Kidney (tissue), 22 donors: ENCODE measurements at places on chromosomes 2 and 18.

DNA sequence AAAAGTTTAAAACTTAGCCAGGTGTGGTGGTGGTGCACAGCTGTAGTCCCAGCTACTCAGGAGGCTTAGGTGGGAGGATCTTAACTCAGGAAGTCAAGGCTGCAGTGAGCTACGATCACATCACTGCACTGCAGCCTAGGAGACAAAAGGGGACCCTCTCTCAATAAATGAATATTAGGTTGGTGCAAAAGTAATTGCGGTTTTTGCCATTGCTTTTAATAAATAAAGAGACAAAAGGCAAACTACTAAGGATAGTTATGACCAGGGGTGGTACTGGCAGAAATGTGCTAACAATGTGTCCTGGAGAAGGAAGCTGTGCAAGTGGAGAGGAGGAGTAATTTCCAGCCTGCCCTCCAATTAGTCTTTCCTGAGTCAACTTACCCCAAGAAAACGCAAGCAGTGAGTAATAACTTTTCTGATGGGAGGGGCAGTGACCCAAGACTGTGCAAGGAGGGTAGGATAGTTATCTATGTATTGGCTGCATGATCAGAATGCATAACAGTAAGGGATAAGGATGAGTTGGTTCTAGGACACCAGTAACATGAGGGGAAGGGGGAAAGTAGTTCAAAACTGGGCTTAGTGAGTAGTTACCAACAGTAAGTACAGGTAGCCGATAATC lies 1.5 kb downstream of the EXOC6B start:
- DNase-seq = no peak

- DNase-seq = no peak
These were observed 40.3 kb upstream of the HNMT start for GRCh38 chr2:137924019-137924418.

DNA sequence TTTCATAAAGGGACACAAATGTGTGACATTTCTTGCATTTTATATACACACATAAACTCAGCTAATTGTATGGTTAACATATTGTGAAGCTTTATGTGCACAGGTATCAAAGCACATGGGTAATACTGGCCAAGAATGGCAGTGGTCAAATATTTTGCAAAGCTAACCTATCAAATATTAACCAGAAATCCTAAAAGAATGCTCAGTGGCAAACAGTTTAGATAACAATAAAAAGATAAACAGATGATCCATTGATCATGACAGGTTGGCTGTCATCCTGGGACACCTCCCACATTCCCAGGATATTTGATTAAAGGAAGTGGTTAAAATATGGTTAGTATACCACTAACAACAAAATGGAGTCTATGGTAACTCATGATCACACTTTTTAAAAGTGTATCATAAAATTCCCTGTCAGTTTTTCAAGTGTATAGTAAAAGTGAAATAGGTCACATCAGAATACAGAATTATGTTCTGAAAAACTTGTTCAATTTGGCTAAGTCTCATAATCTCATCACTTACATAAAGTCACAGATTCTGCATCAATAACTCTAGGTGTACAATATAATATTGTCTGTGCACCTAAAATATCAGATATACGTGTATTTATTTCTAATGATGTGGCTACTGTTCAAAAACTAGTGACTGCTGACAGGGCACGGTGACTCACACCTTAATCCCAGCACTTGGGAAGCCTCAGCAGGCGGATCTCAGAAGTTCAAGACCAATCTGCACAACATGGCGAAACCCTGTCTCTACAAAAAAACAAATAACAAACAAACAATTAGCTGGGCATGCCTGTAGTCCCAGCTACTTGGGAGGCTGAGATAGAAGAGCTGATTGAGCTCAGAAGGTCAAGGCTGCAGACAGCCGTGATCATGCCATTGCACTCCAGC lies 48.9 kb downstream of the CDH2 start:
- DNase-seq = no peak

- peak; percentile 89 for DNase-seq
These were observed 59.1 kb downstream of the TNS1 start for GRCh38 chr2:217943446-217944321.

- DNase-seq = no peak
These were observed 52.2 kb downstream of the TNFRSF11A start for GRCh38 chr18:62377131-62377807.
